CD8-positive, alpha-beta T cell (primary cell): ENCODE measurements at places on chromosomes 2 and 18.

GRCh38 chr2:7180638-7181370, 263.6 kb downstream of the RNF144A start:
- no peak for DNase-seq

GRCh38 chr2:203225423-203226039, 13.3 kb upstream of the CYP20A1 start:
- DNase-seq, result no peak

DNA sequence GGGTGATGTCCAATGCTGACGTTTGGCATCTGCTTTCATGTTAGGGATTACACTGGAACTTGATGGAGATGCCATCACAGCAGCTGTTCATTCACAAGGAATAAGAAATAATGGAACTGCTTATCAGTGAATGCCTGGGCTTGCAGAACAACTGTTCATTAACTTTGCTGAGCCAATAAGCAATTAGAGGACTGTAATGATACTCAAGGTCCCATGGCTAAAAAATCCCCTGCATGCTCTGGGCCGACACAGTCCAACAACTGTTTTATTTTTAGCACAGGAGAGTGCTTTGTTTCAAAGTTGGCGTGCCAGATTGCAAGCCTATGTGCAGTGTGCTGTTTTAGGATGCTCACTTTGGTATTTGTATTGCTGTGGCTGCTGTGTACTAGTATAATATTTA, 408.0 kb upstream of the RGPD4 start:
- DNase-seq, result no peak

- no peak for DNase-seq
These were observed 59.5 kb upstream of the SP3 start for GRCh38 chr2:174024524-174025270.

DNA sequence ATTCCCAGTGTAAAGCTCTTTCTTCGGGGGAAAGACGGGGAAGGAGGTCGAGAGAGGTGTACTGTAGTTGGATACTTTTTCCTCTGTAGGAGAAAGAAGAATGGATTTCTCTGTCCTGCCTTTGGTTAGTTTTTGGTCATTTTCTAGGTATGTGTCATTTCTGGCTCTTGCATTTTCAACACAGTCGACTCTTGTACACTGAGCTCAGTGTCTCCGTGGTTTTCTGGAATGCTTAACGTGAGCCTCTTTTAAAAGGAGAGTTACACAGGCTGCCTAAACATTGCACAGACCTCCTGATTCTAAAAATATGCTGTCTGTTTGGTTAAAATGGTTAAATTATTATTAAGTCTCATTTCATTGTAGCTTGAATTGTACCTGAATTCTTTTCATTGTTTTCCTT, 21.8 kb upstream of the GLS start:
- DNase-seq, result no peak

- no peak for DNase-seq
These were observed 428.2 kb upstream of the KCNH7 start for GRCh38 chr2:163266772-163267171.

GRCh38 chr2:234980451-234981187, 28.8 kb downstream of the SH3BP4 start:
- no peak for DNase-seq

GRCh38 chr2:1997409-1997808, 253.1 kb upstream of the PXDN start:
- no peak for DNase-seq

GRCh38 chr2:235021752-235022151, 69.9 kb downstream of the SH3BP4 start:
- no peak for DNase-seq

DNA sequence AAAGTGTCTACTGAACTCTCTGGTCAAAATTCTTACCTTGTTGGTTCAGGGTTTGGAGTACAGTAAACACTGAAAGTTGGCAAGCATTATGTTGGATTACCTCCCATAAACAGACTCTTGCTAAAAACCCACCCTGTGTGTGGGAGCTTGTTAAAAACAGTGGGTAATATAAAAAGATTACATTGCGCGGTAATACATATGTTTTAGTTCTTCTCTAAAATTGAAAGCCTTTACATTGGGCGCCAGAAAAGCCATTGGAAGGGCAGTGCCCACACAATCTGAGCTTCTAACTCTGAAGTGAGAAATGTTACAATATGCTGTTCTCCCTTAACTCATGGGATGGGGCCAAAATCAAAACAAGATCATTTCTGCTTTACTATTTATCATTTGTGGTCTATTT, 510.7 kb downstream of the CNTNAP5 start:
- DNase-seq, result no peak

- no peak for DNase-seq
These were observed 1.0 kb downstream of the LIMS1 start for GRCh38 chr2:108535357-108535631.

GRCh38 chr2:60535685-60536312, 17.7 kb downstream of the BCL11A start:
- DNase-seq, result no peak

DNA sequence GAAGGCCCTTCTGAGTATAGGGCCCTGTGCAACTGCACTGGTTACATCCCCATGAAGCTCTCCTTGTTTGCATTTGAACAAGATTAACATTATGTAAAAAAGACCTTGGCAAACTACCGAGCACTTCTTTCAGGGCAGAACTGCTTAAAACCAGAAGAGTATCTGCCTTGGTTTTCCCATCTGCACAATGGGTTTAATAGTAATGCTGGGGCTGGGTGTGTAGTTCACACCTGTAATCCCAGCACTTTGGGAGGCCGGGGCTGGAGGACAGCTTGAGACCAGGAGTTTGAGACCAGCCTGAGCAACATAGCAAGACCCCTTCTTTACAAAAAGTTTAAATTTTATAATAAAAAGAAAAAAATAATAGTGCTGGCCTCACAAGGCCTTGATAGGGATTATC, 8.5 kb downstream of the PLA2R1 start:
- no peak for DNase-seq

GRCh38 chr18:59697236-59697932, at the start of gene CCBE1:
Gene CCBE1, minus strand, starts transcription at chr18:59697423.
- no peak for DNase-seq

- DNase-seq, result no peak
These were observed 133.5 kb downstream of the RPIA start for GRCh38 chr2:88824951-88825350.

DNA sequence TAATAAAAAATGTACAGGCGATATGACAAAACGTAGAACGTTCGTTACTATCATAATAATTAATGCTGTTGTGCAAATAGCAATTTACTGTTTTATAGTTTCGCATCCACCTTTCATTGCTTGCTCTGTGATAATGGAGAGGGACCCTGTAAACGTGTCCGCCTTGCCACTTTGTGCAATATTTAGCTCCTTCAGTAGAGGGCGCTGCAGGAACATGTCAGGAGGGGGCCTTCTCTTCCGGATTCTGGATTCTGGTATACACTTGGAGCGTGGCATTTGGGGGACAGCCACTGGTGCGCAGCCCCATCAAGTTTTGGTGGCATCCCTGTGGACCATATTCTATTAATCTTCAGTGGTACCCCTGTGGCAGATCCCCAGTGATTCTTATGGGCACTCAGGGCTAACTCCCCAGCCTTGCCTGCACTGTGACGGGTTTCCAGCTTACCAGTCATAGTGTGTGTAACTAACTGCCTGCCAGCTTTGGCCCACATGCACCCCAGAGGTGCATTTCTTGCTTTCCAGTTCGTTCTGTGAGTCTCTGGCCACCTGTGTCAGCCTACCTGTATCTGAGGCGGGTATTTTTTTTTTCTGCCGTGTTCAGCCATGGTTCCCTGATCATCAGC, 140.3 kb downstream of the CYRIA start:
- DNase-seq, result no peak

DNA sequence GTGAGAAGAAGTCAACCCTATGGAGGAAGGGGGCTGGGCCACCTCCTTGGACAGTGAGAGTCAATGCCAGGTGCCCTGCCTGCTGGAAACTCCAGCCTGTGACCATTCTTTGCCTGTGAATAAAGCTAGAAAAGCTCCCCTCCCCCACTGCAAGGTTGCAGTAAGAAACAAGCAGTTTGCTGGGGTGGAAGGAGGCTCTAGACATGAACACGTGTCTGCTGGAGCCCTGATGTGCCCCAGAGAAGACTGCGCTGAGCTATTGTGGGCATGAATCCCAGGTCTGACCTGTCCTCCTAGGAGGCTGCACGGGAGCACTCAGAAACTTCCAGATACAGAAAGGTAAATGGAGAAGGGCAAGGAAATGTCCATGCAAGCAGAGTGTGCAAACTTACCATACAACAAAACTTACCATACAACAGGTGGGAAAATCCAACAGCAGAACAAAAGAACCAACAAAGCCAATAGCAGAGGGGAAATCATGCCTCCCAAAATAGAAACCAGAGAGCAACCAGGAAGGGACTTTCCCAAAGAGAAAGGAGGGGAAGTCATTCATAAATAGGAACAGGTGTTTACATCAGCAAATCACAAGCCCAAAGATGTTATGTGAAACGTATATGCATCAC, 278.7 kb downstream of the BCL2 start:
- no peak for DNase-seq

DNA sequence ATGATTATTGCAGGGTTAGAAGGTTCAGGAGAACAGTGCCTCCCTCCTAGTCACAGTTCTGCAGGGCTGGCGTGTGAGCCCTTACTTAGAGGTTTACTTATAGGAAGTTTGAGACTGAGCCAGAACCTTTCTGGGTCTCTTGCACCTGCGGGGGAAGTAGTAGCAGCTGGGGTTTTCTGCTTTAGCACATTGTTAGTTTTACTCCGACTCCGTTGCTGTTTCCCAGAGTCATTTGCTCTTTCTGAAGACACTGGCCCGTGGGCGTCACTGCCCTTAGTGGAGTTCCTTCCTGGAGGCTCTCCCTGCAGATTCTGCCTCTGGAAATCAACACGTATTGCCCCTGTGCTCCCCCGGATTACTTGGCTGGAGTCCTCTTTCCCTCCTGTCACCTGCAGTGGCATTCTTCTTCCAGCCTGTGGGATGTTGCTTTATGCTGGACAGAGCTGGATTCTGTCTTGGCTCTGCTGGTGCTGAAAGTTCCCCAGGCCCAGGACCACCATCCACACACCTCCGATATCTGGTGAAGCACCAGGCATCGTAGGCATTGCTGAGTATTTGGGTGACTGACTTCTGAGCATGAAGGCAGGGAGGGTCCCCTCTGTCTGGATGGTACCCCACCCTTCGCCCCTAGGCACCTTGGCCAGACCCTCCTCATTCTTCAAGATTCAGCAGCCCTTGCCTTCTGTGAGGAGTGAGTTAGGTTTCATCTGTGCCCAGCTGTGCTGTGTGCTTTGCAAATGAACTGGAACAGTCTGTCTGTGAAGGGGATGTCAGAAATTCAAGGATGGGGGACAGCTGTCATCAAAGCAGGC, 51.7 kb downstream of the AGAP1 start:
- DNase-seq, result no peak

DNA sequence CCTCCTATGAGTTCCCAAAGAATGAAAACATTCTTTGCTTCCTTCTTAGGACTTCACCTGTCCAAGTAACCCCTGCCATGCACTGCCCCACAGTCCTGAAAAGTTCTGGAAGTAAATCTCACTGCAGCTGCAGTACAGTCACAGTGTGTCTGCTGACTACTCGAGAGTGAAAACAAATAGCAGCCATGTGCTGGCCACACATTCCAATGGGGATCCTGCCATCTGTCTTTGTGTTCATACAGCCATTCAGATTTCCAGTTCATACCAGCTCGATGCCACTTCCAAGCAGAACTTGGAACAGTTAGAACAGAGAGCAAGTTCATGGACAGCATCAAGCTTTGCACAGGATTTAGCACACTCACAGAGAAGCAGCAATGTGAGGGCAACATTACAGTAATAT, 629.9 kb upstream of the ACVR2A start:
- no peak for DNase-seq

GRCh38 chr2:176111846-176112374, 4.7 kb upstream of the HOXD10 start:
- no peak for DNase-seq

GRCh38 chr18:72940986-72941385, 73.2 kb upstream of the NETO1 start:
- DNase-seq, result no peak

GRCh38 chr2:104049438-104049837, 804.5 kb upstream of the POU3F3 start:
- DNase-seq, result no peak

- no peak for DNase-seq
These were observed 269.8 kb downstream of the KLHL29 start for GRCh38 chr2:23654756-23655155.

- DNase-seq, result peak; percentile 11
These were observed 36.0 kb downstream of the MRPL33 start for GRCh38 chr2:27807476-27807875.
